ENCODE measurements at places on chromosomes 3 and 15.
A peak's percentile ranks its signal among the peaks of the same experiment; 100 is the strongest.

DNA sequence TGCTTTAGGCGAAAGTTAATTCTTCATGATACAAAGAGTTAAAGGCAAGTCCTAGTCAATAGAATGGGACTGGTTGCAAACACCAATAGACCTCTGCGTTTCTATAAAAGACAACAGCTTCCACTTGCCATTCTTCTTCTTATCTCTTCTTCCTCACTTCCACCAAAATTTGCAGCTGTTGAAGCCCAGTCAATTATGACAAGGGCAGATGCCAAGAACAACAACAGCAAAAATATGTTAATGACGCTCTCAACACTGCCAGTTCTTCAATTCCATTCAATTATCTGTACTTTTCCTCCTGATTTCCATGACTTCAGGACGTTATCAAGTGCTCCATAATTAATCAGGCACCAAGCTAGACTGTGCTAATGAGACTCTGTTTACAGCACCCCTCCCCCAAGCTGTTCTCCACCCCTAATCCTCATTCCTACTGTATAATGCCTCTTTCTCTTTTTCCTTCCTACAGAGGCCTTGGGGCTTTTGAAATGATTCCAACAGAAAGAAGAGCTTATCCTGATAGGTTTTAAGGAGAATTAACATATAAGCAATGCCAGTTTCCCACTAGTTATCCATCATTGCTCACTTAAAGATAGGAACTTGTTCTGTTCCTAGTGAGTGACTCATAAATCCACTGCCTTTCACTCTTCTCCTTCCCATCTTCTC is 1160.5 kb downstream of the IGSF11 start:
- no peak for DNase-seq

GRCh38 chr3:81650187-81650586 is 111.3 kb downstream of the GBE1 start:
- DNase-seq = no peak

- no peak for DNase-seq
These were observed 491.9 kb downstream of the NTRK3 start for GRCh38 chr15:87764461-87765240.

DNA sequence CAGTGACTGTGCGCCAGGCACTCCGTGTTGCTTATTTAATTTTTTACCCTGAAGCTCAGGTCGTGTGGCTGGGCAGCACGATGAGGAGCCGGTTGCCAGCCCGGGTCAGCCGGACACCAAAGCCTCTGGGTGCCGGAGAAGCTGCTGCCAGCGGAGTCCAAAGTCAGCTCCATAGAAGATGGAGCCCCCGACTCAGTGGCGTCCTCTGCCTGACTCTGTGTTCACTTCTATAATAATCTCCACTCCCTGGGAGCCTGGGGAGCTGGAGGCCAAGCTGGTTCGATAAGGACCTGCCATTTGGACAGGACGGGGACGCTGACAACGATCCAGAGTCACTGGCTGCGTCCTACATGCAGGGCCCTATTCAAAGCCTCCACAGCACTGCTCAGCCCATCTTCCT is 78.6 kb downstream of the VGLL4 start:
- DNase-seq = no peak

DNA sequence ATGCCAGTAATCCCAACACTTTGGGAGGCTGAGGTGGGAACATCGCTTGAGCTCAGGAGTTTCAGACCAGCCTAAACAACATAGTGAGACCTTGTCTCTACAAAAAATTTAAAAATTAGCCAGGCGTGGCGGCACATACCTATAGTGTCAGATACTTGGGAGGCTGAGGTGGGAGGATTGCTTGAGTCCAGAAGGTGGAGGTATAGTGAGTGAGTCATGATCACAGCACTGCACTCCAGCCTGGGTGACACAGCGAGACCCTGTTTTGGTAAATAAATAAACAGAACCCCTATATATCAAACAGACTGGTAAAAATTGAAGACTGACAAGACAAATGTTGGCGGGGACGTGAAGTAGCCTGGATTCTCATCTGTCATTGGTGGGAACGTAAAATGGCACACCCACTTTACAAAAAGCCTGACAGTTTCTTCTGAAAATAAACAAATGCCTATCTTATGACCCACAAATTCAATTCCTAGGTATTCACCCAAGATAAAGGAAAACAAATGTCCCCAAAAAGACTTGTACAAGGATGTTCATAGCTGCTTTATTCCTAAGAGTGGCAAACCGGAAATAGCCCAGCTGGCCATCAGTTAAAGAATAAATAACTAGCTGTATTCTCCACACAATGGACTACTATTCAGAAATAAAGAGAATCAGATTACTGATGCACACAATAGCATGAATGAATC is 47.0 kb upstream of the GK5 start:
- no peak for DNase-seq

DNA sequence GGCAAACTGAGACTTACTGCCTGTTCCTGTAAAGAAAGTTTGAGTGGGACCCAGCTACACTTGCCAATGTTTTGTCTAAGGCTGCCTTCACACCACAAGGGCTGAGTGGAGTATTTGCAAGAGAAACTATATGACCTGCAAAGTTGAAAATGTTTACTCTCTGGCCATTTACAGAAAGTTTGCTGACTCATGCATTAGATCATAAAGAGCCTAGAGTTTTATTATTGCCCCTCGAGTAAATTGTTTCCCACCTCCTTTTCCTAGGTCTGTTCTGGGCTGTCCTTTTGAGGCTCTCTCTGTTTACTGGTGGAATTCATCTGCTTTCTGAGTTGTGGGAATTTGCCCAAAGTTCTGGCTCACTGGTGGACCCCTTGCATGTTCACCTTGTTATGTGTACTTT is 6.7 kb upstream of the PROK2 start:
- no peak for DNase-seq

GRCh38 chr3:132726341-132726823 is 4.2 kb upstream of the NPHP3 start:
- peak; percentile 64 for DNase-seq

DNA sequence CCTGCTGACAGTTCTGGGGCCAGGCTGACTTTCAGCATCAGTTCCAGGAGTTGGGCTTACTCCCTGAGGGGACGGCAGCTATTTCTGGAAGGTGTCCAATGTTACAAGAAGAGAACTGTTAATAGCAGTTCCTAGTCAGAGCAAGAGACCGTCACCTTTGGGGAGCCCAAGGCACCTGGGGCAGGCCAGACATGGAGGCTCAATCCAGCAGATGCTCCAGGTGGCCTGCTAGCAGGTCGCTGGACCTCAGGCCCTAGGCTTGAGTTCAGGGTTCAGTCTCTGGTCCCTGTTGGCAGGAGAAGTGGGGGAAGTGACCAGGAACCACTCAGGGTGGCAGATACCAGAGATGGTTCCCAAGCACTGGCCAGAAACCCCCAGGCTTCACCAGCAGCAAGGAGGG is 25.9 kb downstream of the C3orf20 start:
- DNase-seq = no peak

DNA sequence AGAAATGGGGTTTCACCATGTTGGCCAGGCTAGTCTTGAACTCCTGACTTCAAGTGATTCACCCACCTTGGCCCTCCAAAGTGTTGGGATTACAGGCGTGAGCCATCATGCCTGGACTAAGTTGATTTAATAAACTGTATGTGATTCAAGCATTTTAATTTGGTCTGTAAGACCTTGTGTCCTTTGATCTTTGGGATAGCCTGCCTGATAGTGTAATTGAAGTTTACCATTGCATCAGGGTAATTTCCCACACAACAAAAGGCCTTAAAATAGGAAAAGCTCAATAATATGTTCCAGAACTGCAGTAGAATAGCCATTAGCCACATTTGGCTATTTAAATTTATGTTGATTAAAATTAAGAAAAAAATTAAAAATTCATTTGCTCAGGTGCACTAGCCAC is 25.2 kb upstream of the DENND6A start:
- no peak for DNase-seq

GRCh38 chr3:188362405-188362831 is 208.5 kb downstream of the LPP start:
- DNase-seq = no peak

DNA sequence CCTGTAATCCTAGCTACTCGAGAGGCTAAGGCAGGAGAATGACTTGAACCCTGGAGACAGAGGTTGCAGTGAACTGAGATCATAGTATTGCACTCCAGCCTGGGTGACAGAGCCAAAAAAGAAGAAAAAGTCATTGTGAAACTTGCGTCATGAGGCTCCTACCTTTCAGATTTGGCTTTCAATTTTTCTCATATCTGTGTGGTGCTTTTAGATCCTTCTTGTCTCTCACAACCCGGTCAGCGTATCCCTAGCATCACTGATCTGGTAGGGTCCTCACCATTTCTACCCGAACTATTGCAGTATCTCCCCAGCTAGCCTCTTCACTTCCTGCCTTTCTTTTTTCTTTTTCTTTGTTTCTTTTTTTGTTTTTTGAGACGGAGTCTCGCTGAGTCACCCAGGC is 21.6 kb upstream of the GCNT3 start:
- no peak for DNase-seq

DNA sequence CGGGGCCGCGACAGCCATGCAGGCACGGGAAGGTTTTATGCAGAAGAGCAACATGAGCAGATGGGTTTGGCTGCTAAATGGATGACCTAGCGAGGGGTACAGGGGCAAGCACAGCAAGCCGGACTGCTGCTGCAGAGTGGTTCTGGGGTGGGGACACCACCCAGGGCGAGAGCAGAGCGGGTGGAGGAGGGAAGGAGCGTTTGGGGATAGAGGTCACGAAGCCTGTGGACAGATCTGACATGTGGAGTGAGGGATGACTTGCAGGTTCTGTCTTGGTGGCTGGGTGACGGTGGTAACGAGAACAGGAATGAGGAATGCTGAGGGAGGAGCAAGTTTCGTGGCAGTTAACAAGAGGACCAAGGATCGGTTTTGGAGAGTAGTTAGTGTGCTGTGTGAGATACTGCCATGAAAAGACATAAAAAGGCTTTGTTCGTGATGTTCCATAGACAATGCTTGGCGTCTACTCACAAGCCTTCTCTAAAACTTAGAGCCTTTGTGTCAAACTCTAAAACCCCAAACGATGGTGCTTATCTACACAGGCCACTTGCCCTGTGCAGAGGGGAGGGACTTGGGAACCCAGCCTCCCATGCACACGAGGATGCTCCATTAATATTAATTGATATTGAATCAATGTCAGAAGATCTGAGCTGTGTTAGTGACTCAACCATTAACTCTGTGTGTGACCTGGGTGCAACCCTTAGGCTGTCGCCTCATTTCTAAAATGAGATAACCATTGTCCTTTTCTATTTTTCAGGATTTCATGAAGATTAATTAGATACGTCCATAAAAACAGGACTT is 132.7 kb upstream of the SLC2A2 start:
- no peak for DNase-seq

GRCh38 chr3:150165396-150166094 is 194.8 kb upstream of the PFN2 start:
- no peak for DNase-seq

DNA sequence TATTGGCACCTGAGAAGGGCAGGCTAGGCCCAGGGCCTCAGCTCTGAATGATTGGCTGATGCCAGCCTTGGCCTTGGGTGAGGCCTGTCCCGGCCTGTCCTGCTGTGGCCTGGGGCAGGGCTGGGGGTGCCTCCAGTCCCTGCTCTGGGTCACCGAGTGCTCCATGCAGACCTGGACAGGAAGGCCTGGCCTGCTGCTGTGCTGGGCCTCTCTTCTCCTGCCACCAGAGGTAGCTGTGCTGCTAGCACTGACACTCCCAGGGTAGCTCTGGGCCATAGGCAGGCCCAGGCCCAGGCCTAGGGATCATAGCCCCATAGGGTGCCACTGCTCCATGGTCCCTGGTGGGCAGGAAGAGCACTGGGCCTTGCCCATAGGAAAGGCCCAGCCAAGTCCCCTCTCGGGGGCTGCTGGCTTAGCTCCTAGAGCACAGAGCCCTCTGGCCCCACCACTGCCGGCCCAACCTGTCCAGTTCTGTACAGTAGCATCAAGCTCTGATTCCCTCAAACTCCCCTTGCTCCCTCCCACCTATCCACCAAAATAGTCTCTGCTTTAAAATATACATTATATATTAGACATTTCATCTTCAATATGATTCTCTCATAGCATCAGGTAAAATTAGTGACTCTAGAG is 18.2 kb downstream of the ABTB1 start:
- DNase-seq = peak; percentile 47

- DNase-seq = no peak
These were observed 14.2 kb upstream of the ZNF148 start for GRCh38 chr3:125389282-125389681.

DNA sequence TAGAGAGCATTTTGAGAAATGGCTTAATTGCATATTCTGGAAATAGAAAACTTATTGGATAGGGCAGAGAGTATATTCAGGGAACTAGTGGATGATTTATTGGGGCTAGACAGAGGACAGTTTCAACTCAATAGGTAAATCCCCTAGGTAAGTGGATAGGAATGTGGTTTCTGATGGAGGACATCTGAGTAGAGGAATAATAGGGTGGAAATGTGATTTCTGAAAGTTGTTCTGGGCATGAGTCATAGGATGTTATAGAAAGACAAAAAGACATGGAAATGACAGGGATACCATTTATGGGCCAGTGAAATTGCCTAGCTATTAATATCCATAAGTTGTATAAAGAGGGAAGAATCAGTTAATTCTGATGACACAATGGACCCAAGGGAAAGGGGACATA is 563.3 kb upstream of the GOLIM4 start:
- no peak for DNase-seq

DNA sequence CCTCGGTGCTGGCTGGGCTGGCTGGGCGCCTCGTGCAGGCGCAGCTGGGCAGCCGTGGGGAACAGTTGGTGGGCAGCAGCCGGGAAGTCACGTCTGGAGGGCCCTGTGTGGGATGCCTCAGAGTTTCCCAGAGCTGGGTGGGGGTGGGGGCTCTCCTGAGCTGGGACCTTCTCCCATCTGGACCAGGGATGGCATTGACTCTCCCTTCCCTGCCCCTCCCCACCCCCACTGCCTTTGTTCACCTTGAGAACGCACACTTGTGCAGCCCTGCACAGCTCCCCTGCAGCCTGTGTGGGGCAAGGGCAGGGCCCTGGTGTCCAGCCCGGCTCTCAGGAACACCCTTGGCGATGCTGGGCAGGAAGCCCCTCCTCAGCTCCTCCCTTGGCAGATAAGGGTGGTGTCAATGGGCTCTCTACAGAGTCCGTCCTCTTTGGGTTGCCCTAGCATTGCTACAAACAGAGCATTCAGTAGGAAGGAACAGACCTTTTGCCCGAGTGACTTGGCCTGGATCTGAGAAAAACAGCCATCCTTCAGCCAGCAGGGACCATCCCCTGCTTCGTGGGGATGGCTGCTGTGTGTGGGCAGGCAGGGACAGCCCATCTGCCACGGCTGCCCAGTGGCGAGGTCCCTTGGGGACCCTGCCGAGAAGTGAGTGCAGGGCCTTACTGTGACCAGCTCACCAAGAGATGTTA is 25.5 kb upstream of the KLF13 start:
- peak; percentile 95 for DNase-seq

- DNase-seq = no peak
These were observed 49.3 kb downstream of the TMOD3 start for GRCh38 chr15:51878446-51879386.

- no peak for DNase-seq
These were observed 37.7 kb upstream of the SLC41A3 start for GRCh38 chr3:126121632-126122031.

- DNase-seq = peak; percentile 22
These were observed 67.7 kb upstream of the GSK3B start for GRCh38 chr3:120161902-120162301.

DNA sequence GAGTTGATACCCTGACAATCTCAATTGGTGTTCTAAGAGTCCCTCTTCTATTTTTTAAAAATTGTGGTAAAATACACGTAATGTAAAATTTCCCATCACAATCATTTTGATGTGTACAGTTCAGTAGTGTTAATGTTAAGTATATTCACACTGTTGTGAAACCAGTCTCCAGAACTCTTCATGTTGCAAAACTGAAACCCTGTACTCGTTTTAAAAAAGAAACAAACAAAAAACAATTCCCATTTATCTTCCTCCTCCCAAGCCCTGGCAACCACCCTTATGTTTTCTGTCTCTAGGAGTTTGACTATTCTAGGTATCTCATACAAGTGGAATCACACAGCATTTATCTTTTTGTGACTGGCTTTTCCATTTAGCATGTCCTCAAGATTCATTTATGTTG is 28.7 kb upstream of the ALPK3 start:
- DNase-seq = no peak

Measured in NB4 (cell line).